ENCODE measurements at places on chromosomes 12 and 14. TPM values are rescaled to one million over a fixed set of nuclear protein-coding genes. Genes with fewer than 3 reads are reported as not detected.
A peak's percentile ranks its signal among the peaks of the same experiment; 100 is the strongest.

Gene ACIN1
- total RNA-seq, result 196 TPM

Gene CFAP73
- 0.30 TPM for total RNA-seq

GRCh38 chr12:66189889-66190288, 875 bp downstream of the IRAK3 start:
- DNase-seq, result no peak

GRCh38 chr14:94707494-94707893, 62.4 kb downstream of the GSC start:
- DNase-seq, result peak; percentile 69

DNA sequence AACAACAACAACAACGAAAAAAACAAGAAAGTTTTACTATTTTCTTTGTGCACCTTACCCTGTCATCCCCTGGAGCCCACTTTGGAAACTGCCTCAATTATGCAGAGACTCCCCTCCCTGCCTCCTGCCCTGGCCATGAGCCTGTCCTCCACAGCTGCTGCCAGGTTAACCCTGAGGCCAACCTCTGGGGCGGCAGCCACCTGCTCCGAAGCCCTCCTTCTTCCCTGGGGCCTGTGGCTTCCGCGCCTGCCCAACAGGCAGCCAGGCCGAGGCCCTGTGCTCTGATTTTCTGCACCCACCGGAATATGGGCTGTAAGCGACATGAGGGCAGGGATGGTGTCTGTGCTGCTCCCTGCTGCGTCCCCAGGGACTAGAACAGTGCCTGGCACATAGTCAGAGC, 183.0 kb downstream of the CALM1 start:
- no peak for DNase-seq

DNA sequence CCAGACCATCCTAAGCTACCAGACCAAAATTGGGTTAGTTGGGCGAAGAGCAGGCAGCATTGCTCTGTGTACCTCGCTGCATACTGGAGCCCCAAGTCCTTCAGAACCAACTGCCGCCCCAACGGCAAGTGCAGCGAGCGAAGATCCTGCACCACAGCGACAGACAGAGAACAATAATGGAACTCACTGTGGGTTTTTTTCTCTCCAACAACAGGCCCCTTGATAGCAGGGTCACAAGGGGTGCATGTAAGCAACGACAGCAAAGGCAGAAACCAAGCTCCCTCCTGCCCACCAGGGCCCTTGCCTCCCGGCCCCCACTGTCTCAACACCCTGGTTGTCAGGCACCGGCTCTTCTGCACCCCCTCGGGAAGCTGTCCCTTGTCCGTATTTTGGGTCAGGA, 39.0 kb downstream of the RNF34 start:
- no peak for DNase-seq

DNA sequence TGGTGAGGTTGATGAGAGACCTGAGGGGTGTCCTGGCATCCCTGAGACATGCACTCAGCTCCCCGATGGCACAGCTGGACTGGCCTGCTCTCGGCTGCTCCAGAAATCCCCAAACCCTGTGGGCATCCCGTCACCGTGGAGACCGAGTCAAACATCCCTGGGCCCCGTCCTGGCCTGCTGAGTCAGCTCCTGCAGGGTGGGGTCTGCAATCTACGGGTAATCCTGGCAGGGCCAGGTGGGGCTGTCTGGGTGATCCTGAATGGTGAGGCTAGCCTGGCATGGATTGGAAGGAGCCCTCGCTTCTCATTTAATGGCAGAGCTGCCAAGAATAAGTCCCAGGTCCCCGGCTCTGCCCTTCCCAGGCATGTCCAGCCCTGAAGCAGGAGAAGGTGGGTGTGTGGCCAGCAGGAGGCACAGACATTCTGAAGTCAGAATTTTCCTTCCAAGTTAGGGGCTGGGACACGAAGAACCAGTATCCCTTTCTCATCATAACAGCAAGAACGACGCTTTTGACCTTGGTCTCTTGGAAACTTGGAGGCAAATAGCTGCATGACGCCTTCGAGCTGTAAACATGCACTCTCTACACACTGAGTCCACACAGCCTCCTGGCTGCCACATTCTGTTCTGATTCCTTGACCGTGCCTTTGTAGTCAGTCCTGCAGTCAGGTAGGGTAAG, 17.7 kb upstream of the SERPINA4 start:
- no peak for DNase-seq

All from WTC11 (cell line).